ENCODE measurements at places on chromosomes 4 and X.

DNA sequence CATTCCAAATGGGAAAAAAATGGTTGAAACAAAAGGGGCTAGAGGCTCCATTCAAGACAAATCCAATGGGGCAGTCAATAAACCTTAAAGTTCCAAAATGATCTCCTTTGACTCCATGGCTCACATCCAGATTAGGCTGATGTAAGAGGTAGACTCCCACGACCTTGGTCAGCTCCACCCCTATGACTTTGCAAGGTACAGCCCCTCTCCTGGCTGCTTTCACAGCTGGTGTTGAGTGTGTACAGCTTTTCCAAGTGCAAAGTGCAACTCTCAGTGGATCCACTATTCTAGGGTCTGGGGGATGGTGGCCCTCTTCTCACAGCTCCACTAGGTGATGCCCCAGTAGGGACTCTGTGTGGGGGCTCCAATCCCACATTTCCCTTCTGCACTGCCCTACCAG is 21.5 kb downstream of the SULT1B1 start:
- no peak for DNase-seq

- DNase-seq, result no peak
Observed at GRCh38 chrX:154020536-154021115, 924 bp upstream of the IRAK1 start.

- no peak for DNase-seq
Observed at GRCh38 chr4:37452952-37453280, 208.4 kb downstream of the NWD2 start.

GRCh38 chr4:25379591-25379990 is 2.5 kb downstream of the ANAPC4 start:
- no peak for DNase-seq

- DNase-seq, result no peak
Observed at GRCh38 chr4:81217779-81218178, 2.8 kb upstream of the PRKG2 start.

DNA sequence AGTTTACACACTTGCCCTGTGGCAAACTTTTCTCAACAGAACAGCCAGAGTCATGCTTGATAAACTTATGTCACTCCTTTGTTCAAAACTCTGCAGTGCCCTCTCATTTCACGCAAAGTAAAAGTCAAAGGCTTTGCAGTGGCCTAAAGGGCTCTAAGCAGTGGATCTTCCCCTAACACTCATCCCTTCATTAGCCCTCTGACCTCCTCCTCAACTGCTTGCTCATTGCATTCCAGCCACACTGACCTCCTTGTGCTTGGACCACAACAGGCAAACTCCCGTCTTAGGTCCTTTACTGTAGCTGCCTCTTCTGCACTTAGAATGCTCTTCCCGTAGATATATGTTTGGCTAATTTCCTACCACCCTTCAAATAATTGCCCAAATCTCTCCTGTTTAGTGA is 5.6 kb downstream of the PRDM5 start:
- DNase-seq, result no peak

DNA sequence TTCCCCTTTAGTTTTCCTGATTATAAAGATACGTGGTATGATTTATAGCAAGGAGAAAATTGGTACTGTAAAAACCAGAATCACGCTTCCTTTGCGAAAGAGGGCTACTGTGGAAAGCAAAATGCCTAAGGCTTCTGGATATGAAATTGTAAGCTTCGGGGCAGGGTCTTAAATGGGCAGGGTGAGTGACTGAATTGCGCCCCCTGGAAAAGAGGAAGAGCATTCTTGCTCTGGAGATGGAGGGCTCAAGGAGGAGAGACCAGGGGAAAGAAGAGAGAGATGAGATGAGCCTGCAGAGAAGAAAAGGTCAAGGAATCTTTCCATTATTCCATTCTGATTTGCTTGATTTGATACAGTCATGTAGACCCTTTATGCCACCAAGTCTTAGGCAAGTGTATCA is 13.1 kb upstream of the ETNPPL start:
- no peak for DNase-seq

DNA sequence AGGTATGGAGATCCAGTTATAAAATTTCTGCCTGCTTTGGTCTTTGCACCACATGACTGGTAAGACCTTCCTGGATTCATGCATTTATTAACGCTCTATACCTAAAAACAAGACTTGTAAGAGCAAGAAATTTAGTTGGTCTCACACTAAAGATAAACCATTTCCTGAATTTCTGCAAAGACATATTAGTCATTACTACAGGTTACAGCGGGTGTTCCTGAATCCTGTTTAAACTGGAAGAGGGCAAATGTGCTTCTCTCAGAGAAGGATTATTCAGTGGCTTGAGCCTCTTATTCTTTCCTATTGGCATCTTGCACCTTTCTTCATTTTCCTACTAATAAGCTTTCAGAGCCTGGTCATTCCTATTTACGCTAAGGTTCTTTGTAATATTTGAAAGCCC is 397.6 kb upstream of the TENM3 start:
- DNase-seq, result no peak

DNA sequence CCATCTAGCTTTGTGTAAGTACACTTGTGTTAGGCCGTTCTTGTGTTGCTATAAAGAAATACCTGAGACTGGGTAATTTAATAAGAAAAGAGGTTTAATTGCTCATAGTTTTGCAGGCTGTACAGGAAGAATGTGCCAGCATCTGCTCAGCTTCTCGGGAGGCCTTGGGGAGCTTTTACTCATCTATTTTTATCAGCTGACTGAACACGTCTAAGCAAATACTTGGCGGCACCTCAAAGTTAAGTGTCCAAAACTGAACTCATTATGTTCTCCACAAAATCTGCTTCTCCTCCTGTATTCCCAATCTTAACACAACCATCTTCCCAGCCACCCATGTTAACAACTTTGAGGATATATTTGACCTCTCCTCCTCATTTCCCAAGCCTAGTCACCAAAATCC is 42.4 kb upstream of the GATB start:
- DNase-seq, result no peak

DNA sequence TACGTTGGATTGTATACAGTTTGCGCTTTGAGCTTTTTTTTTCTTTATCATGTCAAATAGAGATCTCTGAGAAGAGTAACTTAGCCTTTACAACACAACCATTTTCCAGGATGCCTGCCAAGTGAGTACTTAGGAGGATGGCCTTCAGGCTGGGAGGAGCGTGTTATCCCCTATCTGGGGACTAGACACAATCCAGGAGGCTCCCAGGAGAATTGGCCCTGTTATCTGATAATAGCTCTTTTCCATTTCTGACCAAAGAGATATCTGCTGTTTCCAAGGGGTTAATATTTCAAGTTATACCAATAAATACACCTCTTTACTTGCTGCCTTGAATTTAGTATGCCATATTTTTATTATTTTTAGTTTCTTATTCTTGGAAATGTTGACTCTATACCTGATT is 169.5 kb upstream of the SMARCAD1 start:
- no peak for DNase-seq

DNA sequence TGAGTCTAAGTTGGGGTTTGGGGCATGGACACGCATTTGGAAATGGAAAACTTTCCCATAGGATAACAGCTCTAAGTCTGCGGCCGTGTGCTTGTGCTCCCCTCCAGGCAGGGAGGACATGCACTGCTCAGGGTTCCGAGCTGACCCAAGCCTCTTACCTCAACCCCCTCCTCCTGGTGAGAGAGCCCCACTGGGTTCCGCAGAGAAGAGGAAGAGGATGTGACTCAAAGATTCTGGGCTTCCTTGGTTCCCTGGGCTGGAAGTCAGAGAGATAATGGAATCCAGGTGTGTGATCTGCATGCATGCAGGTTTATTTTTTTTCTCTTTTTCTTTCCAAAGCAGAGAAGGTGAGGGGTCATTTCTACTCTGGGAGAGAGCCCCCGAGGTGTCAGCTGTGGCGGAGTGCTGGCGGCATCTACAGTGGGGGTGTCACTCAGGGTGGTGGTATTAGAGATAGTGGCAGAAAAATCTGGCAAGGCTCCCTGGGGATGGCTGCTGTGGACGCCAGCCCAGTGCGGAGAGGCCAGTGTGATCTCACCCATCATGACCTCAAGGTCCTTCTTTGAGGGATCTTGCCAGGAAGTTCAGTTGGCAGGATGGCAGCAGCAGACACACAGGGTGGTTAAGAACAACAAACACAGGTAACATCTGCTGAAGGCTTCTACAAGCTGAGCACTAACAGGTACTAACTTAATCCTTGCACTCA is 168.7 kb upstream of the HAND2 start:
- no peak for DNase-seq

DNA sequence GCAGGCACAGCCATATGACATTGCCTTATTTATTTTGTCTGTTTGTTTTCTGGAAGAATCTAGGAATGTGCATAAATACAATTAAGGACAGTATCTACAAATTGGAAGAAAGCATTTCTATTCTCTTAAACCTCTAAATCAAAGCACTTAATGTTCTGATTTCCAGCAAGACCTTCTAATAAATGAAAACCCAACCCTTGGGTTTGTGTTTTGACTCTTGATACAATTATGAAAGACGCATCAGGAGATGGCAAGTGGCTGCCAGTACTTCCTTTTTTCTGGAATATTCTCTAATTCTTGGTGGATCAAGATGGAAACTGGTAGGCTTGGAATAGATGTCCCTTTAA is 437 bp upstream of the CPE start:
- DNase-seq, result no peak

DNA sequence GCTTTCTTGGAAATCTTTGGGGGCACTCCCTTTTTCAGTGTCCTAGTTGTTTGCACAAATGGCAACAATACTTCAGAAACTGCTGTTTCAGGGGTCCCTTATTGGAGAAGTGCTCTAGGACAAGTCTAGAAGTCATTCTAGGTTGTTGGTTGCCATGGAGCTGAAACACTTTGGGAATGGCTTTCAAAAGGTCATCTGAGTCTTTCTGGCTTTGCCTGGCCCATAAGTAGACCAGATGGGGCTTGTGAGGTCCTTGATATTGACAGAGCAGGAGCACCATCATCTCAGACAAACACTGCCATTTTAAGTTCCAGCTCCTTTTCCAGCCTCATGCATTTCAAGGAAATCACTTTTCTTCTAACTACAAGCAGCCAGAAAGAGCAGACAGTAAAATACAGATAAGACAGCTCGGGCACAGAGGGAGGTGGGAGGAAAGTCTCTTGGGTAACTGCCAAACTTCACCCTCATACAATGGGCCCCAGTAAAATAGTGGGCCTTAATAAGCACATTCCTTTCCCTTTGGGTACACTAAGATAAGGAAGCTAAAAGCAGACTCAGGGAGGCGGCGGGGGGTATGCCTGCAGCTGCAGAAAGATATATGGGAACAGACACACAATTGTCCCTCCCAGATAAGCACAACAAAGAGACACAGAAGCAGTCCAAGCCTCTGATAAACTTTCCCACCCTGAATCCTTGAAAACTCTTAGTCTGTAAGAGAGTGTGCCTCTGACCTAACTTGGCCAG is 8.5 kb upstream of the NXF3 start:
- no peak for DNase-seq
